Activated T-cell treated with anti-CD3 and anti-CD28 coated beads, Interleukin-2, amount 50 U/mL, for 4 hours (primary cell): ENCODE measurements at places on chromosomes 11 and 22. TPM values are rescaled to one million over a fixed set of nuclear protein-coding genes. Genes with fewer than 3 reads are reported as not detected.
A peak's percentile ranks its signal among the peaks of the same experiment; 100 is the strongest.

GRCh38 chr11:113279591-113279990, 34.8 kb upstream of the TTC12 start:
- DNase-seq = no peak

DNA sequence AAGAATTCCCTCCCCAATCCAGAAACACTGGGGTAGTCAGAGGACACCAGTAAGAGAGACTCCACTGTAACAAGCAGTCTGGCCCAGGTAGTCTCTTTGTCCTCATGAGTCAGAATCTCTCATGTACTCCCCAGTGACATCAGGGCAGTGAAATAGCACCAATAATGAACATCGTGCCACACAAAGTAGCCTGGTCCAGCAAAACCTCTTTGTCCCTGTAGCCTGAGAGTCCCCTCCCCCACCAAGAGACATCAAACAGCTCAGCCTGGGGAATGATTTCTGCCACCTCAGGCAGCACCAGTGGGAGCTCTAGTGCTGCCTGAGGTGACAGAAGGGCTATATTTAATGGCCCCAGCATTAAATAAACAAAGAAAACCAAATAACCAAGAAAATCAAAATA, 88.1 kb downstream of the SBF2 start:
- no peak for DNase-seq

GRCh38 chr11:126122863-126123262, 60.2 kb upstream of the CDON start:
- DNase-seq = no peak

- DNase-seq = no peak
Measured at GRCh38 chr11:2704896-2705606, 5.3 kb upstream of the KCNQ1OT1 start.

DNA sequence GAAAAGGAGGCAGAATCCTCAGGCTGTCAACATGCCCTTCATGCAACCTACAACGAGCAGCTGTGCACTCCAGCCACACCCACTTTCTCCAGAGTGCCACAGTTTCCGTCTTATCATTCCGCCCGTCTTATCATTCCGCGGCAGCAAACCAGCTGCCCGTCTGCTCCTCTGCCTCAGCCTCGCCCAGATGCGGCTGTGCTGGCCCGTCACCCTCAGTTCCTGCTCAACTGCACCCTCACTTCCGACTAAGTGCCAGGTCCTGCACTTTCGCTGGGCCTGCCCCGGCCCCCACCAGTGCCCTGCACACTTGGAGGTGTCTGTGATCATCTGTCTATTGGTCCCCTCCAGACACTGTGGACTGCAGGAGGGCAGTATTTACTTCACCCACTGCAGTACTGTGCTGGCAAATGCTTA, 43.7 kb downstream of the MICAL3 start:
- DNase-seq = peak; percentile 18

GRCh38 chr11:35487532-35488078, 37.8 kb downstream of the PAMR1 start:
- DNase-seq = no peak

DNA sequence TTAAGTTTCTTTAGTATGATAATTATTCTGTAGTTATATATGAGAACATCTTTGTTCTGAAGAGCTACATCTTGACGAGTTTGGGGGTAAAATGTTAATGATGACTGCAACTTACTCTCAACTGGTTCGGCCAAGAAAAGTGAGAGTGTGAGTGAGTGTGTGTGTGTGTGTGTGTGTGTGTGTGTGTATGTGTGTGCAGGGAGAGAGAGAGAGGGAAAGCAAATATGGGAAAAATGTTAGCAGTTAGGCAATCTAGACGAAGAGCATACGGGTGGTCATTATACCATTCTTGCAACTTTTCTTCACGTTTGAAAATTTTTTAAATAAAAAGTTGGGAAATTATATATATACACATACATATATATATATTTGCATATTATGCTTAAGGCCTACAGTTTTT, 18.3 kb upstream of the TMEM41B start:
- DNase-seq = no peak

GRCh38 chr22:48267681-48268080, 1505.2 kb downstream of the TBC1D22A start:
- no peak for DNase-seq

- DNase-seq = no peak
Measured at GRCh38 chr11:32953700-32954099, 61.1 kb downstream of the QSER1 start.

DNA sequence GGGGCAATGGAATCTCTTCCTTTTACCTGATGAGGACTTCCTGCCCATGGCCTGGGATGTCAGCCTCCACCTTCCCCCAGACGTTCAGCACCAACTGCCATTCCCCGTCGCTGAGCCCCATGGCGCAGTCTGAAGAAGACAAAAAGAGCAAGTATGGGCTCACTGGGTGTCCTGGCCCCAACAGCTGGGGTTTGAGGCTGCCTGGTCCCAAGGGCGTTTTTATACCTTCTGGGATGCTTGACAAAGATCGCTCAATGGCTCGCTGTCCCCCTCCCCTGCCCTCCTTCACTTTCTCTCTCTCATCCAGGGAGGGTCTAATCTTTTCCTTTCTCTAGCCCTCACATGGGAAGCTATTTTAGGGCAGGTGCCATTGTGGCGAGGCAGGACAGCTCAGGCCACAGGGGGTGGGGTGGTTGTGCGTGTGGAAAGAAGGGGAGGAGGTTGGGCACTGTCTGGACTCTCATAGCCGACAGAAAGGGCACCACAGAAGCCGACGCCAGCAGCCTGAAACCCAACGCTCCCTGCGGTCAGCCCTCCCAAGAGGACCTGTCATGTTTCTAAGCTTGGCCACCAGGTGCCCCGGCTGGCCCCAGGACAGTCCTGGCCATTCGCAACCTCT, at the start of gene MB:
TSS of gene MB (minus strand) at position 193 of the 619 bp plus-strand sequence. CDS start at position 121, 72 bp downstream.
- no peak for DNase-seq

Gene SCGB1D2
- total RNA-seq = not detected

Gene RHOD
- total RNA-seq = 1.1 TPM

Gene SCT
- total RNA-seq = not detected

Gene C22orf42
- total RNA-seq = not detected

Gene PRODH
- total RNA-seq = 0.19 TPM

Gene OR6T1
- total RNA-seq = not detected

Gene TRPC6
- not detected for total RNA-seq

Gene PHOX2A
- not detected for total RNA-seq

Gene CDCA5
- 35.1 TPM for total RNA-seq

Gene OR2AG1
- total RNA-seq = not detected
